NCI-H1930 (cell line): ENCODE measurements at places on chromosomes 7 and 10.

DNA sequence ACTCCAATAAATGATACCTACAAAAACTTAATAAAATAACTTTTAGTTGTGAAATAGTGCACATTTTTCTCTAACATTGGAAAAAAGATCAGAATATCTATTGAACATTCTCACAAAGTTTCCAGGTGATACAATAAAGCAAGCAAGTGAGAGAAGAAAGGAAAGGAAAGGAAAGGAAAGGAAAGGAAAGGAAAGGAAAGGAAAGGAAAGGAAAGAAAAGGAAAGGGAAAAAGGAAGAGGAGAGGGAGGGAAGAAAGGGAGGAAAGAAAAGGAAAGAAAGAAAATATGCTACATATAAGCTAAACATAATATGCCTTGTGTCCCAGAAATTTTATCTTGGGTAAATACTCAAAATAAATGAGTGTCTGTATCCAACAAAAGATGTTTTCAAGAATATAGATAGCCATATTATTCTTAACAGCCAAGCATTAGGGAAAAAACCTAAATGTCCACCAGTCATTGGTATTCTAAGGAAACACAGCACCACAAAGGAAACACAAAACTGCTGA is 510.2 kb upstream of the ZWINT start:
- DNase-seq = no peak

- DNase-seq = no peak
Observed at GRCh38 chr7:80775897-80776296, 137.5 kb downstream of the CD36 start.

- no peak for DNase-seq
Observed at GRCh38 chr7:132545756-132546155, 30.5 kb downstream of the PLXNA4 start.

GRCh38 chr10:90966146-90966545 is 45.3 kb upstream of the ANKRD1 start:
- no peak for DNase-seq
